ENCODE measurements at places on chromosomes 2 and 18. TPM values are rescaled to one million over a fixed set of nuclear protein-coding genes. Genes with fewer than 3 reads are reported as not detected.

- no peak for DNase-seq
- no peaks in the 10 kb centered on the region for H3K4me1 ChIP-seq
- peaks cover 26% of the 10 kb centered on the region for H3K36me3 ChIP-seq
These were observed 13.3 kb upstream of the IAH1 start for GRCh38 chr2:9461079-9461478.

DNA sequence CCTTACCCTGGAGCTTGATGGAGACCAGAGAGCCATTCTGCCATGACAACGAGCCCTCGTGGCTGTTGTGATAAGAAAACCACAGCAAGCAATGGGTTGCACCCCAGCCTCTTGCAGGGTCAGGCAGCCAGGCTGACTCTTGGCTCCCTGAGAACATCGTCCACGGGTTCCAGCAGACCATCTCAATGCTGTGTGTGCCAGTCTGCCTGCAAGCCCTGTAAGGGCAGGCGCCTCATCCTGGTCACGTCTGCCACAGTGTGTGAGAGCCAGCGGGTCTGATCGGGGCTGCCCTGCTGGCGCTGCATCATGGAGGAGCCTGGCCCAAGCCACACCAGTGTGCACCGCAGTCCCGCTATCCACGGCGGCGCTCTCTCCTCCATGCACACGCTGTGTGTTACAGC is 71.0 kb upstream of the MGAT4A start:
- no peaks in the 10 kb centered on the region for H3K36me3 ChIP-seq
- no peak overlapping the region for H3K27ac ChIP-seq
- H3K4me1 ChIP-seq = peaks cover 12% of the 10 kb centered on the region

DNA sequence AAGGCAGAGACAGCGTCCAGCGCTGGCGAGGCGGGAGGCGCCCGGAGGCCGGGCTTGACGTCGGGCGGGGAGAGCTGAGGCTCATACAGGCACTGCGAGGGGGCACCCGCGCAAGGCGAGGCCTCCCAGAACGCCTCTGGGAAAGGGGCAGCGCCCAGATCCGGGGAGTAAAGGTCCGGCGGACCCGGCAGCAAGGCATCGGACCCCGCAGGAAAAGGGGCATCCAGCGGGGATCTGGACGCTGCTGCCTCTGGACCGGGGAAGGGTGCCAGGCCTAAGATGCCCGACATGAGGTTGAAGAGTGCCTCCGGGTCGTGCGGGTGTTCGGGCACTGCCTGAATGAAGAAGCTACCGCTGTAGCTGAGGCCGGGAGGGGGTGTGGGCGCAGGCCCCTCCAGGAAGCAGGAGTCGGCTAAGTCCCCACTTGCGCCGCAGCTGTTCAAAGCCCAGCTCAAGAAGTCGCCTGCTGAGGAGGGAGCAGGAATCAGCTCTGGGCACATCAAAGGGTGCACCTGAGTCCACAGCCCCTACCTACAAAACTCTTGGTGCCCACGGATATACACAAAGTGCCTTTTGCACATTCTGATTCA is 937 bp downstream of the EGR4 start:
- H3K4me3 ChIP-seq = no peak overlapping the region
- H3K27ac ChIP-seq = no peak overlapping the region
- no peaks in the 10 kb centered on the region for H3K36me3 ChIP-seq
- no peak for DNase-seq

DNA sequence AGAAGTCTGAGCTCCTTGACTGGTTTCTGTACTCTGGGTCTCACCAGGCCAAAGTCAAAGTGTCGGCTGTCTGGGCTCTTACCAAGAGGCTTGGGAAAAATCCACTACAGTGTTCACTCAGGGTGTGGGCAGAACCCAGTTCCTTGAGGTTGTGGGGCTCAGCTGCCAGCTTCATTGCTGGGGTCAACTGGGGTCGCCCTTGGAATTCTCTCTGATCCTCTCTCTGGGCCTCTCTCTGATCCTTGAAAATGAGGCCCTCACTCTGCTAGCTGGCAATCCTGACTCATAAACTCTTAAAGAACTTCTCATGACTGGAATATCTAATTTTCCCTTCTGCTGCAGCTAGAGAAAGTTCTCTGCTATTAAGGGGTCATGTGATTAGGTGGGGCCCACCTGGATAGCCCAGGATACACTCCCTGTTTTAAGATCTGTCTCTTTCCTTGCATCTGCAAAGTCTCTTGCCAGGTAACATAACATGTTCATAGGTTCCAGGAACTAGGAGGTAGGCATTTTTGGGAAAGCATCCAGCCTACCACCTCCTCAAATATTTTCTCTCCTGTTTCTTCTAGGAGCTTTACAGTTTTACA is 66.3 kb downstream of the SP110 start:
- peaks cover 10% of the 10 kb centered on the region for H3K36me3 ChIP-seq
- H3K4me3 ChIP-seq = no peak overlapping the region
- no peak for DNase-seq

DNA sequence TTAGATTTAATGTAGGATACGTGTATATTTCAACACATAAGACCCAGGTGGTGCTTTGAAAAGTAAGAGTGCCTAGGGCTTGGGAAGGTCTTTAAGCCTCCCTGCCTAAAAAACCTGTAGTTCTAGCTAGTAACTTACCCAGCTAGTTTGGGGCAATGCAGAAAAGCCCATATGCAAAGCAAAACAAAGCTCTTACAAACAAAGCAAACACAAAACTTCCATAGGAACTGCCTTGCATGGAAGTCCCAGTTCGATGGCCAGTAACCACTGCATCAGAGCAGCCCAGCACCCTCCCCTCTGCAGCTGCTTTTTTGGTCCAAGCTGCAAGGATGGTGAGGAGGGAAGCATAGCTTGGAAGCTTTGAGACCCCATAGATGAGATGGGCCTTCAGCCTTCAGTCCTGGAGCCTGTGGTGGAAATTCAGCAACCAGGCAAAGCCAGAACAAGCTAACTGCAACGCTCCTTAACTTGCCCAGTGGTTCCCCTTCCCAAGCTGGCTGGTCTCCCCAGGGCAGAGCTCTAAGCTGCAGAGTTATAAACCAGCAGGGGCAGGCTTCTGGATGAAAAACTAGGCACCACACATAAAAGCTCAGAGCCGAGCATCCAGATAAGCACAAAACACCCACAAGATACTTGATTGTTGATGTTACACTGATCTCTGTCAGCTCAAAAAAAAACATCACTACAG is 16.2 kb downstream of the C2orf76 start:
- DNase-seq = no peak
- H3K4me3 ChIP-seq = no peak overlapping the region
- no peaks in the 10 kb centered on the region for H3K4me1 ChIP-seq
- no peaks in the 10 kb centered on the region for H3K36me3 ChIP-seq
- H3K27me3 ChIP-seq = no peaks in the 10 kb centered on the region

GRCh38 chr18:12281861-12282260 is 26.2 kb upstream of the TUBB6 start:
- peak overlapping the region; percentile 80 for H3K4me3 ChIP-seq
- H3K4me1 ChIP-seq = peaks cover 80% of the 10 kb centered on the region
- peaks cover 17% of the 10 kb centered on the region for H3K36me3 ChIP-seq
- peak; percentile 29 for DNase-seq

DNA sequence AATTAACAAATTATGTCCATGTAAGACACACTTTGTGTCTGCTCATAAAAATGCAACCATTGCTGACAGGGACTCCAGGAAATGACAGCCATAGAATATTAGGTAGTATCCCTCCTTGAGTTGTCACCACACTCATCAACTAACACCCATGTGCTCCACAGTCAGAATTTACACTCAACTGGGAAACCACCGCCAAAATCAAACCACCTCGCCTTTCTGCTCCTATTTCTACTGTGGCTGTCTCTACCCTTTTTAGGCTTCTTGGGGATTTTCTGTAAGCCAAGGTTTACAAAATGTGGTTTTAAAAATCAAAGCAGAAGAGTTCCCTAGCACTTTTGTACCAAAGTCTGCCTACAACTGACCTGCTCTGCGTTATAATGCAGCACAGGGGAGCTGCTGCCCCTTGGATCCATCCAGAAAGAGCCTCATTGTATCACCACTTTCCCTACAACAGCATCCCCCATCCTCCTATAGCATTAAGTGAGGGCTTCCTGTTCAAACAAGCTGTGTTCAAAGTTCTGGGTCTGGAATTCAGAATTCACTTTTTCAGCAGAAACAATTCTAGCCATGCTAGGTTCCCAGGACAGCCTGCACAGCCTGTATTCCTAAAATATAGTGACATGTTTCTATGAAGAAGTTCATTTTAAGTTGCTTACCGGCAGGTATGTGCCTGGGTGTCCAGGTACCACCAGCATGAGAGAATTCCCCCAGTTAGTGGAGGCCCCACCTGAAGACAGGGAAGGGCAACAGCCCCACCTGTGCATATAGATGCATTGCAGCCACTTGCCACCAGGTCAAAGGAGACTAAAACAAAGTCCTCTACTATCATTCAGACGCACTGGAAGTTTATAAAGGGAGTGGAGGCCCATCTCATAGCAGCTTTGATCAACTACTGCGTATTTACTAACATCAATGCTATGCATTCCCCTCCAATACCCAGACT is 104.3 kb downstream of the MYO5B start:
- DNase-seq = no peak
- H3K4me1 ChIP-seq = no peaks in the 10 kb centered on the region
- H3K4me3 ChIP-seq = no peak overlapping the region
- H3K27ac ChIP-seq = no peak overlapping the region

DNA sequence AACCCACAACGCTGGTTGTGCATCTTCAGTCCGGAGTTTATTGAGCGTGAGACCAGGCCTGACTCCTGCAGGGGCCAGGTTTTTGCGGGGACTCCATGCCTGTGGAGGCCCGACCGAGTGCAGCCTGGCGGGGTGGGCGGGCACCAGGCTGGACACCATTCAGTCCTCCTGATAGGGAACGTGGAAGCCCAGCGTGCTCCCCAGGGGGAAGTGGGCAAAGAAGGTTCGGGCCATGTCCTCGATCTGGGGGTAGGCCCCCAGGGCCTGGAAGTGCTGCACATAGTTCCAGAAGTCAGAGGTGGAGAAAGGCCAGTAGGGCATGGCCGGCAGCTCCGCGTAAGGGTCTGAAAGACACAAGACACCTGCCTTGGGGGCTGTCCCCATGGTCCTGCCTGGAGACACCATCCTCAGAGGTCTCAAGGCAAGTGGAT is 1.4 kb downstream of the OTOS start:
- no peak overlapping the region for H3K4me3 ChIP-seq
- H3K36me3 ChIP-seq = no peaks in the 10 kb centered on the region
- DNase-seq = no peak
- no peak overlapping the region for H3K27ac ChIP-seq

GRCh38 chr2:136221026-136221425 is 103.1 kb upstream of the CXCR4 start:
- H3K4me1 ChIP-seq = no peaks in the 10 kb centered on the region
- no peaks in the 10 kb centered on the region for H3K27me3 ChIP-seq
- no peak overlapping the region for H3K27ac ChIP-seq
- DNase-seq = no peak
- no peak overlapping the region for H3K4me3 ChIP-seq

- no peak overlapping the region for H3K4me3 ChIP-seq
- no peaks in the 10 kb centered on the region for H3K27me3 ChIP-seq
- DNase-seq = no peak
- H3K4me1 ChIP-seq = no peaks in the 10 kb centered on the region
- H3K36me3 ChIP-seq = no peaks in the 10 kb centered on the region
- no peak overlapping the region for H3K27ac ChIP-seq
These were observed 86.6 kb downstream of the LRP1B start for GRCh38 chr2:142044197-142044596.

DNA sequence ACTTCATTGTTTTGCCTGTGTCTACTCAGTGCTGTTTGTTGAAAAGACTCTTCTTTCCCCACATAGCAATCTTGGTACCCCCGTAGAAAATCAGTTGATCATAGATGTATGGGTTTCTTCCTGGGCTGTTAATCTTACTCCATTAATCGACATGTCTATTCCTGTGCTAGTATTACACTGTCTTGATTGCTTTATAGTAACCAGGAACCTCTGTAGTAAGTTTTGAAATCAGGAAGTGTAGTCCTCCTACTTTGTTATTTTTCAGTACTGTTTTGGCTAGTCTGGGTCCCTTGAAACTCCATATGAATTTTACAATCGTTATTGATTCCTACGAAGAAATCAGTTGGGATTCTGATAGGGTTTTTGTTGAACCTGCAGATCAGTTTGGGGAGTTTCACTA is 78.8 kb upstream of the FAM136A start:
- no peaks in the 10 kb centered on the region for H3K27me3 ChIP-seq
- DNase-seq = no peak
- H3K4me1 ChIP-seq = peaks cover 26% of the 10 kb centered on the region

GRCh38 chr2:113965644-113966043 is 75.8 kb downstream of the ACTR3 start:
- H3K4me3 ChIP-seq = no peak overlapping the region
- H3K4me1 ChIP-seq = peaks cover 71% of the 10 kb centered on the region
- DNase-seq = peak; percentile 47
- peak overlapping the region; percentile 74 for H3K27ac ChIP-seq

The MFSD6 gene
- total RNA-seq = 2.8 TPM

The ALPP gene
- total RNA-seq = not detected

The SAG gene
- total RNA-seq = not detected

The CPLX4 gene
- total RNA-seq = not detected

The ALPG gene
- total RNA-seq = not detected

The NEB gene
- not detected for total RNA-seq

Data from HFFc6 (cell line).